Thoracic aorta (tissue), 2 donors: ENCODE measurements at places on chromosomes 13 and 19.

- no peak for DNase-seq
Observed at GRCh38 chr13:27704681-27705080, 83.0 kb downstream of the POLR1D start.

DNA sequence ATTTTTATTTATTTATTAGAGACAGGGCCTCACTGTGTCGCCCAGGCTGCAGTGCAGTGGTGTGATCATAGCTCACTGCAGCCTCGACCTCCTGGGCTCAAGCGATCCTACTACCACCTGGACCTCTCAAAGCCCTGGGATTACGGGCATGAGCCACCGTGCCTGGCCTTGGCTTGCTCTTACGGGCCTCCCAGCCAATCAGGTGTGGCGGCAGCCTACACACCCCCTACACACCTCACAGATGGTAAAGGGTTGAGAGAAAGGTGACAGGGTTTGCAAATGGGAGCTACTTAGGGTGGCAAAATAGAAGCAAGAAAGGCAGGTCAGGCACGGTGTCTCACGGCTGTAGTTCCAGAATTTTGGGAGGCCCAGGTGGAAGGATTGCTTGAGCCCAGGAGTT lies 1.0 kb upstream of the ZBTB32 start:
- DNase-seq, result no peak

- DNase-seq, result peak; percentile 51
Observed at GRCh38 chr19:50368649-50369570, 3.5 kb upstream of the NAPSA start.

DNA sequence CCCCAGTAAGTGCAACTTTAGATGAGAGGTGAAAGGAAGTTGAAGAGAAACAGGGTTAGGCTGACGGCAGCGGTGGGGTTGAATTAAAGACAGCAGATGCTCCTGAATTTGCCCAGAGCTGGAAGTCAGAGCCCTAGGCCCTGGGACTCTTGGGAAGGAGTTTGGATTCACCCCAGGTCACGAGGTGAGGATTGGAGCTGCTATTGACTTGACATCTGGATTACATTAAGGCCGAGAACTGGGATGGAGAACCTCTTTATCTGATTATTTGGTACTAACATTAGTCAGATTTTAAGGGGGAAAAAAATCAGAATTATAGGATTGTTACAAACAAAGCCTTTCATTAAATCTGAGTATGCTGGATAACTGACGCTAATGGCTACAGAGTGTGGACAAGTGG lies 367.2 kb downstream of the ZNF536 start:
- no peak for DNase-seq

DNA sequence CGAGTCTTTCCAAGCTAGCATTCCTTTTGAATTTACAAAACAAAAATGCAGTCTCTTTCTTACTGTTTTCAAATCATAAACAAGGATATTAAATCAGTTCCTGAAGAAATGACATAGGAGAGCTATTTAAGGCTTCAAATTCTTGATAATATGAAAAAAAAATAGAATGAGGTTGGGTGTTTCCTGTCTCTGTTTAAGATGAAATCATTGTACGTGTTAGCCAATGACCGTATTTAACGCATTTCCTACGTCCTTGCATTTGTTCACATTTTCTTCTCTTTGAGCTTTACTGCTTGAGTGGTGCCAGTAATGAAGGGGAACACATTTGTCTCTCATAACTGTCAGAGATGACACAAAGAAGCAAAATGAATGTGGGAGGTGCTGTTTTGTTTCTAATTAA lies 821.3 kb downstream of the DIAPH3 start:
- no peak for DNase-seq

DNA sequence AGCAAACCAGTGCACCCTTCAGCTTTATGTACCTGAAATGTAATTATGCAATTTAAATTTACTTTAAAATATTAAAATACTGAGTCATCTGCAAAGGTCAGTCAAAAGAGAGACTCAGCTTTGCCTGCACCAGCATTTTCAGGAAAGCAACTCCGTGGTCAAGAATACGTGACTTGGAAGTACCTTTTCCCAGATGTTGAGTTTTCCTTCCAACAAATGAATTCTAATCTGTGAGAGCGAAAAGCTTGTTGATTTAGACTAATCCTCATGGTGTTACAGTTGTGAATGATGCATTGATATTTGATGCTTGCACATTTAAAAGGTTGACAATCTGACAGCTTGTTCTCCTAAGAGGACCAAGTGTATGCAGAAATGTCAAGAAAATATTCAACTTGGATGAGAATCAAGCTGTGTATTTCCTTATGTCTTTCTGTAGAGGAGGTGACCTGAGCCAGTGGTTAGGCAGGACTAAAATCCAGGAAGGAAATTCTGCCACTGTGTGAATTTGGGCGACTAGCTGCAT lies 270.4 kb downstream of the ABCC4 start:
- no peak for DNase-seq

DNA sequence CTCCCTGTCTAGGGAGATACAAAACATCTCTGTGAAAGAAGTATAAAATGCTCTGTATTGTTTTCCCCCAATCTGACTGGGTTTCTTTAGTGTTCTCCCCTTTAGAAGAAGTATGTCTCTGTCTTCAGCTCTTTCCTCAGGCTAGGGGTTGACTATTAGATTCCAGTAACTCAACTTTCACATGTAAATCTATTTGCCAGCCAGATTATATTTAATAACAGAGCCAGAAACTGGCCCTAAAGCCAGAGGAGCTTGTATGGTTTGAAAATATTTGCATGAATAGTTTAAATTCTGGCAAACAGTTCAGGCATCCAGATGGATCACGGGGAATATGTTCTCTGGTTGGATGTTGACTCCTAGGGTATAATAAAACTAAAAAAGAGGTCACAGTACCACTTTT lies 22.3 kb upstream of the CYSLTR2 start:
- DNase-seq, result no peak
